Frontal cortex (tissue), 4 donors: ENCODE measurements at places on chromosomes 7 and 10. TPM values are rescaled to one million over a fixed set of nuclear protein-coding genes. Genes with fewer than 3 reads are reported as not detected.
A peak's percentile ranks its signal among the peaks of the same experiment; 100 is the strongest.

SMKR1 gene
- total RNA-seq = 3.7 TPM

PNLIPRP3 gene
- total RNA-seq = not detected

DNA sequence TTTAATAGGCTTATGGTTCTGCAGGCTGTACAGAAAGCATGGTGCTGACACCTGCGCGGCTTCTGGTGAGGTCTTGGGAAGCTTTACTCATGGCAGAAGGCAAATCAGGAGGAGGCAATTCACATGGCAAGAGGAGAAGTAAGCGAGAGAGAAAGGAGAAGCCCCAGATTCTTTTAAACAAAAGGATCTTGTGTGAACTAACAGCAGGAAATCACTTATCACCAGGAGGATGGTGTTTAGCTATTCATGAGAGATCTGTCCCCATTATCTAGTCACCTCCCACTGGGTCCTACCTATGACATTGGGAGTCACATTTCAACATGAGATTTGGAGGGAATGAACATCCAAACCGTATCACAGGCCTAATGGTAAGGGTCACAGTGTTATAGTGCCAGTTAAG lies 678.0 kb upstream of the KCND2 start:
- DNase-seq = no peak

- DNase-seq = no peak
Observed at GRCh38 chr10:103576862-103577261, 83.4 kb downstream of the NEURL1 start.

- DNase-seq = no peak
Observed at GRCh38 chr7:29569648-29570047, 6.0 kb downstream of the PRR15 start.

DNA sequence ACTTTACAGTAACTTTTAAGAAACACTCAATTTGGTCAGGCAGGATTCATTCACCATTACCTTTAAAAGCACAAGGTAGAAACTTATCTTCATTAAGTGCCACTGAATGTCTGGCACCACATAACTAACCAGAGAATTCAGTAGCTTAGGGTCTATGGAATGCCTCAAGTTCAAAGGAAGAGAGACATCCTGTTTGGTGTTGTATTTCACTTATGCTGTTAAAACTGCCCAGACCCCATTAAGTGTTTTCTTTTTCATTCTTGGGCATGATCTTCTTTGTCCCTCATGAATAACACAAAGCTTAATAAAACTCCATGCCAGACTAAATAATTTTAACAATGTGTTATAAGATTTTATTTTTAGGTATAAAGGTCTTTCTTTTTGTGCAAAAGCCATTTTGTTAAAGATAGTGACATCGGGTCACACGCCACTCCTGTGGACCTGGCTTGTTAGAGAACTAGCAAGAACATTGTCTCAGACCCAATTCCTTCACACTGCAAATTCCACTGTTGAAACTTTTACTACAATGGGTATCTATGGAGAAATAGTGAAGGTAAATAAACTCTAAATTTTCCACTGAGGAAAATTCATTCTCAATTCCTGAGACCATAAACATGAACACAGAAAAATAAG lies 221.0 kb downstream of the TWIST1 start:
- DNase-seq = no peak

GRCh38 chr7:111958431-111958830 lies 247.8 kb downstream of the DOCK4 start:
- no peak for DNase-seq

DNA sequence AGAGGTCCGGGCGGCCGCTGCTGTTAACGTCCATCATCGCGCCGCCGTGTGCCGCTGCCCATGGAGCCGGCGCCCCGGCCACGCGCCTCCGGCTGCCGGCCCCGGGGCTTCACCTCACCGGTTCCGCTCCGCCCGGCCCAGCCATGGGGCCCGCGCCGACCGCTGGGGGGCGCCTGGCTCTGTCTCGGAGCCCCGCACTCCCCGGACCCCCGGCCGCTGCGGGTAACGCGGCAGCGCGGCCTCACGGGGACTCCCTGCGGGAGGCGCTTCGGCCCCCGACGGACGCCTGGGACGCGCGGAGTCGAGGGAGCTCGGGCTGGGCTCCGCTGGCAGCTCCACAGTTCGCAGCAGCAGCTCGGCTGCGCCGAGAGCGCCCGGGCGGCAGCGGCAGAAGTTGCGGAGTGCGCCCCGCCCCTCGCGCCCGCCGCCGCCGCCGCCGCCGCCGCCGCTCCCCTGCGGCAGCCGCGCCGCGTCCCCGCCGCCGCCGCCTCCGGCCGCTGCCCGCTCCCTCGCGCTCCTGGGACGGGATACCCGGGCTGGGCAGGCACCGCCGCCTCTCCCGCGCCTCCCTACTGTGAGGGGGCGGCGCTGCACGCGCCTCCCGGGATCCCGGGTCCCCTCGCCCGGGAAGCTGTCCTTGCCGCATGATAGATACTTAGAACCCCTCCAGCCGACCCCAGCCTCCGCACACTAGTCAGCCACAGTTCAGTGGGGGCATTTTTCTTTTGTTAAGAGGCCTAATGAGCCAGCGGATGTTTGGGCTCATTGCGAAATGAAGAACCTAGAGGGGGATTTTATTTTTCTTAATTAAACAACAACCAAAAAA lies at the start of gene HTR7:
TSS of gene HTR7 (minus strand) at position 405 of the 826 bp plus-strand sequence. CDS start at position 37, 368 bp downstream.
- peak; percentile 76 for DNase-seq

GRCh38 chr7:77903597-77903996 lies 105.0 kb downstream of the PHTF2 start:
- DNase-seq = no peak

- peak; percentile 44 for DNase-seq
Observed at GRCh38 chr10:14603534-14604102, 171.1 kb downstream of the FAM107B start.

- DNase-seq = no peak
Observed at GRCh38 chr7:151383638-151384351, 26.0 kb downstream of the WDR86 start.

DNA sequence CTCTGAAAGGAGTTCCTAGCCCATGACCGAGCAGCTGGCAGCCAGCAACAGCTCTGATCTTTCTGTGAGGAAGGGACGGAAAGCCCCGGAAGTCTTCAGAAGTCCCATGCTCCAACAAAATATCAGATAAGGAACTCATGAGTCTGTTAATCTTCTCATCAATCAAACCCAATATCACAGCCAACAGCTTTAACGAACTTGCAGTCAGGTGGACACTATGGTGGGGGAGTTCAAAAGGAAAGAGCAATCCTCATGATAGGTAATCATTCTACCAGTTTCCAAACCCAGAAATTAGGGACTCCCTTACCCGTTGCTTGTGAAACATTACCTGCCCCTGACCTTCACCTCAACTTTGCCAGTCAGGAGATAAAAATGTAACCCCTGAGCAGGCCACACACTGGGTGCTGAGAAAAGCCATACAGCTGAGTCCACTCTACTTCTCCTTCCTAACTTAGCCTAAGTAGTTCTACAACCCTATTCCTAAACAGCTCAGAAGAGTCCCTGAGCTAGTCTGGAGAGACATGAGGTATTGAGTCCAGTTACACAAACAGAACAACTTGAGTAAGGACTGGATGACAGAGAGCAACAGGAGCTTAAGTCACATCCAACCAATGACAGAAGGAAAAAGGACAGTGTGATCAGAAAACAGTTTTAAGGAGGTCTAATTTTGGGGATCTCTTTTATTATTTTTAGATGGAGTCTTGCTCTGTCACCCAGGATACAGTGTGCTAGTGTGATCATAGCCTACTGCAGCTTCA lies 2.2 kb downstream of the NDST2 start:
- no peak for DNase-seq

GRCh38 chr7:70569335-70569819 lies 562.6 kb upstream of the GALNT17 start:
- DNase-seq = no peak
